ENCODE measurements at places on chromosomes 2 and 18.

DNA sequence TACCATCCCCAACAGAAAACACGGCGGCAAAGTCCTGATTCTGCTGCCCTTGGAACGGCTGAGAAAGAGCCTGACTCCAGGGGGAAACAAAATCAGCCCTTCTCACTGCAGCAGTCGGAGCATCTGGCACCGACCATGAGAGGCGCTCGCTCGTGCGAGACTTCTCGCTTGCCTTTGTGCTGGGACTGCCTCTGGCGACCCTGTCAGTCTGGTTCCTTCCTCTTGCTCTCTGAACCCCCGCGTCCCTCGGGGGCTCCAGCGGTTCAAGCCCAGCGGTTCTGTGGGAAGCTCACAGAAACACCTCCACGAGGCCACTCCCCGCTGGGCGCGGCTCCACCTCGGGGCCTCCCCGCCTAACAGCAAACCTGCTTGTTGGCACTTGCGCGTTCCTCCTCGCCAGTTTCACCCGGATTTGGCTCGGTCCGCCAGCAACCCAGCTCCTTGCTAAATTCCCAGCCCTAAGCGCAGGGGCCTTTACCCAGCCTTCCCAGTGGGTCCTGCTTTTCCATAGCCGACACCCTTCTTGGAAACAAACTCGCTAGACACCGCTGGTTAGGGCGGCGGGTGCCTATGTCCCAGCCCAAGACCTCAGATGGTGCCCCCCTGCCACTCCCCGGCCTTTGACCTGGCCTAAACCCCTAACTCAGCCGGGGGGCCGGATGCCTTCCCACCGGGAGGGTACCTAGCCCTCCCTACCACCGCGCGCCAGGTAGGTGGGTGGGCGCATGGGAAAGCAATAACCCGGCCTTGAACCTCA, 2.2 kb downstream of the RND3 start:
- DNase-seq, result peak; percentile 25

DNA sequence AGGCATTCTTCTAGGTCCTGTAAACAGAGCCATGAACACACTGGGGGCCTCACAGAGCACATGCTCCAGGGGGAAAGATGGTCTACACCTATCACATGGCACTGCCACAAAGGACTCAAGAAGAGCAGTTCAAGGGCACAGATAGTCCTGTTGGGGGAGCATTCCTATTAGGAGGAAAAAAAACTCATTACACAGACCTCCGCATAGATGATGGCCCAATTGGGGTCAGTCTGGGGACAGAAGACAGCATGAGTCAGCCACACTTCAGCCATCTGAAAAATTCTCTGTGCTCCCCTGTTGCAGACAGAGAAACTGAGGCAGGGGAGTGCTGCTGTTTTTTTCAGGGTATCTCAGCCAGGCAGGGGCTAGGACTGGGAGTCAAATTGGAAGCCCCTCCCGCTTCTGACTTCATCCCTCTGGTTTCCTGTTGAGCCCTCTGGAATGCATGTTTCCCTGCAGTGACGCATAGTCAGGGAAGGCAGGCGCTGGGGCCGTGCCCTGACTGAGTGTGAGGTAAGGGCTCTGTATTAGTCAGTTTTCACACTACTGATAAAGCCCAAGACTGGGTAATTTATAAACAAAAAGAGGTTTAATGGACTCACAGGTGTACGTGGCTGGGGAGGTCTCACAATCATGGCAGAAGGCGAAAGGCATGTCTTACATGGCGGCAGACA, 67.9 kb downstream of the RHOB start:
- DNase-seq, result no peak

DNA sequence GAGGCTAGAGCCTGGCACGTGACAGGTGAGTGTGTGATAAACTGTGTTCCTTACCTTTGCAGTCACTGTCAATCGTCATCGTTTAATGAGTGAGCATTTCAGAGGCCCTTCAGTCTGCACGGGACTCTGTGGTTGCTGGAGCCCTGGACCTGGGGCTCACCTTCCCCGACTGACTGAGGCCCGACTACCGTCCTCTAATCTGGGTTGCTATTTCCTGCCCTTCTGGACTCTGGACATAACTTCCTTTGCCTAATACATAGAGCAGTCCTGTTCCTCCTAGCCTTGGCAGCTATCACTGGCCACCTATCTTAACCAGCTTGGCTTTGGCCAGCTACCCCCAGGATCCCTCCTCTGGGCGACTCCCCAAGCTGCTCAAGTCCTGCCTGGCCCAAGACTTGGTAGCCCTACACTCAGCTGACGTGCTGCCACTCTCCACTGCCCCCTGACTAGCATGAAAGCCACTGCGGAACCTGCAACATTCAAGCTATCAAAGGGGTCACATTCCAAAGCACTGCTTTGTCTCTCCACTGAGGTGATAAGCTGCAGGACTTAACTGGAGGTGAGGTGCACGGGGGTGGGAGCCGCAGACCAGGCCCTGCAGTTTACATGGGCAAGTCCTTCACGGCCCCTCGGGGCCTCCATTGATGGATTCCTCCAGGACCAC, 11.1 kb upstream of the RAB17 start:
- no peak for DNase-seq

DNA sequence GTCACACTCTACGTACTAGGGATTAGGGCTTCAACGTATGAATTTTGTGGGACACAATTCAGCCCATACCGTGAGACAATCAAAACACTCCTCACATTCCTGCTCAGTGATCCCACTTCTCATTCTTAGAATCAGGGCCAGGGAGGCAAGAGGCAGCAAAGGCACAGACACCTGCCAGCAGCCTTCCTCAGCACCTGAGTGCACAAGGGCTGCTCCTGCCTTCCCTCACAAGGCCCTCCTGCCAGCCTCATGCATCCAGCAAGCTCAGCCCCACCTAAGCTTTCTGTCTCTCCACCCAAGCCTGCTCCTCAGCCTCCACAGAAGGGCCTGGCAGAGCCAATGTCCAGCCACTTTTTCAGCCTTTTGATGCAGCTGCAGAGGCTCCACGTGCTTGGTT, 141.6 kb downstream of the SP3 start:
- no peak for DNase-seq

DNA sequence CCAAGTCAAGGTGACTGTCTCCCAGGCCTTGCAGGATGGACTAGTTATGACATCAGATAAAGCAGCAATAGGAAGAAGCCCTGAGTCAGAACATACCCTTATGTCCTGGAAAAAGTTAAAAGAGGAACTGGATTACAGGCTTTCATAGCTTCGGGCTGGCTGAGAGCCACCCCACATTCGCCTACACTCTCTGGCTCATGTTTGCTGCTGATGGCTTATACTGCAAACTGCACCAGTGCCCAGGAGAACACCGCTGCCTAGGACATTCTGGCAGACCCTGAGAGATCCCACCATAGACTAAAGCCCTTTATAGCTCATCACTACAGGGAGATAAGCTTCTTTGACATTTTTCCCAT, 20.3 kb downstream of the SLC8A1 start:
- no peak for DNase-seq

DNA sequence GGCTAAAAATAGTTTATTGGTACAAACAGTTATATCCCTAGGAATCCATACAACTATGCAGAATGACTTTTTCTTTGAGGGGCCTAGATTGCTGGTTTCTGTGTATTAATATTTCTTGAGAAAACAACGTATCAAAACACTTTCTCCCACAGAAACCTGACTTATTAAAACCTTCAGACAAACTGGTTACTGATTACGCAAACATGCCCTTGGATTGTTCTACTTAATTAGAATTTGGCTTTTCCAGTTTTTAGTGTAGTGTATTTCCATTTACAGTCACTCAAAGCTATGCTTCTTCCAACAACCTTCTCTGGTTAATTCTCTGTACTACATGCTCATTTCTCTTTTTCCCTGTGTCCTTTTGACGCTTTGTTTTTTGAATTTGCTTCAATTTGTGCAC, 20.0 kb downstream of the VAPA start:
- DNase-seq, result no peak

DNA sequence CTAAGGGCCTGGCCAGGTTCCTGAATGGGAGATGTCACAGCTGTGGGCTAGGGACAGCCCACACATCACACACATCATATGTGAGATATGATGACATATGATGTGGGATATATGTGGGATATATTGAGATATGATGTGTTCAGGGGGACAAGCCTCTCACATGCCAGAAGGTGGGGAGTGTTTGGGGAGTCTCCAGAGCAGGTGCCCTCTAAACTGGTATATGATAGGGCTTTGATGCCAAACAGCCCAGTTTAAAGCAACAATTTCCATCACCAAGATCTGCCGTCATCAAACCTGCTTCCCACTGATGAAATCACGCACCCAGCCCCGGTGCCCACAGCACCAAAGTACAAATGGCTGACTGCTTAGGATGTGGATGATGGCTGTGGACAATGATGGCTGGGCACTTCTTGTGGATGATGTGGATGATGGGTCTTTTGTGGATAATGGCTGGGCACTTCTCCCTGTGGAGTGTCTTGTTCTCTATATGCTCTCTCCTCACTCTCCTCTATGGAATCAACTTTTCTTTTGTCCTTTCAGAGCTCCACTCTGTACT, 50.9 kb downstream of the FBLN7 start:
- no peak for DNase-seq
